ENCODE measurements at places on chromosomes 16 and 17.

DNA sequence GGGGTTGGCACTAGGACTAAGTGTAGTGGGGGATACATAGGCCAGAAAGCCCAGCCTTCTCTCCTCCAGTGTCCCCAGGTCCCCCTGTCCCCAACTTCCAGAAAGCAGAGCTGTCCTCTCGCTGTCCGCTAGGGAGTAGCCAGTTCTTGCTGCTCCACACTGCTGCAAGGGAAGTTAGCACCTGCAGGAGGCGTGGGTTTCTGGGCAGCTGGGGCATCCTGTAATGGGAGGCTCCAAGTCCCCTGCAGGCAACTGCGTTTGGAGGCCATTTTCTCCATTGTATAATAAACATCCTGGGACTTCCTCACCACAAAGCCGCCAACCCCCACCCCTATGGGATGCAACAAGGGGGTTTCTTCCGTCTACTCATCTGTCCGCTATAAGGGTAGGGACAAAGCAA is 1.7 kb downstream of the RPRML start:
- DNase-seq, result no peak

- DNase-seq, result peak; percentile 8
Observed at GRCh38 chr16:1884155-1884760, 12.3 kb upstream of the MEIOB start.

GRCh38 chr17:10295728-10296343 is 77.0 kb downstream of the MYH13 start:
- peak; percentile 72 for DNase-seq

DNA sequence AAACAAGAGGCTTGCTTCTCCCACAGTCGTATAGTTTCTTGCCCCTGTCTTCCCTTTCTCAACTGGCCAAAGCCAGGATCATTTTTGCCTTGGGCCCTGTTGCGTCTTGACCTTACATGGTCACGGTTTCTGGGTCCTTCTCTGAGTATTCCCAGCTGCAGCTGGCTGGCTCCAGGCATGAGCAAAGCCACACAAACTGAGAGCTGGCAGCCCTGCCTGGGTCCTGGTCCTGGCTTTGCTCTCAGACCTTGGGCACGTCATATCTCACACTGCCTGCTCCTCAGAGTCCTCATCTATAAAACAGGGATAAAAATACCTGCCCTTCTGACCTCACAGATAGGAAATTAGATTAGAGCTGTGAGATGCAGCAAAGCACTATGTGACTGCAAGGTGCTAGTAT is 277.6 kb downstream of the CBLN1 start:
- DNase-seq, result no peak

DNA sequence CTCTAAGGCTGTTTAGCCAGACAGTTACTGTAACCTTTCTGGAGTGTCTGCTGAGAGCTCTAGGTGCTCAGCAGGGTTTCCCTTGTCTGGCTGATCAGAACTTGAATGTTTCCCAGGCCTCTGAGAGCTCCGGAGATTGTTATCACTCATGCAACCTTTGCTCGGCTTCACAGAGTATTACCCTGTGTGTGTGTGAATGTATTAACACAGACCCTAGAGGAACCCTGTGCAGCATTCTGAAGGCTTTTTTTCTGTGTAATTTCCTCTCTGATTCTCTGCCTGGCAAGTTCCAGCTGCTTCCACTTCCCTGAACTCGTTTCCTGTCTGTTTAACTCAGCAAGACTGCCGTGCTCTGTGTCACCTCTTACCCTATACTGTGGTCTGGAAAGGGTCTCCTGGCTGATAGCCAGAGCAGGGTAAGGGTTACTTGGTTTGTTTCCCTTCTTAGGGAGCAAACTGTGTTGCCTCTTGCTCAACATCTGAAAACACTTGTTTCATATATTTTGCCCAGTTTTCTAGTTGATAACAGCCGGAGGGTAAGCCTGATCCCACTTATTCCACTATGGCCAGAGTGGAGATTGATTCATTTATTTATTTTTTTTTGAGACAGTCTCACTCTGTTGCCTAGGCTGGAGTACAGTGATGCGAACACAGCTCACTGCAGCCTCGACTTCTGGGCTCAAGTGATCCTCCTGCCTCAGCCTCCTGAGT is 21.7 kb downstream of the PRMT7 start:
- DNase-seq, result peak; percentile 17

DNA sequence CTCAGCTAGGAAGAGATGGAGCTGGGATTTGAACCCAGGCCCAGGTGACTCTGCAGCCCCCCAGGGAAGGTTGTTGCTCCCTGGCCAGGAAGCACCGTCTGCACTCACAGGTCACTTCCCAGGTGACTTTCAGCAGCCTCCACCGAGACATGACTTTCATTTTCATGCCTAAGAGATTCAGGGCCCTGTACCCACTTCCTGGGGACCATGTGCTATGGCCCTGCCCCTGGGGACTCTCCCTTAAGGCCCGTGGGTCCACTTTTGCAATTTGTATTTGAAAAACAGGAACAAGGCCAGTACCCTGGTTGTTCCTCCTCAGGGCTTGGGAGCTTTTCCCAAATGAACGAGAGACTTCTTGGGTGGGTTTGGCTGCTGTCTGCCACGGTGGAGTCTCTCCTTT is 191.0 kb downstream of the IRF8 start:
- DNase-seq, result no peak

DNA sequence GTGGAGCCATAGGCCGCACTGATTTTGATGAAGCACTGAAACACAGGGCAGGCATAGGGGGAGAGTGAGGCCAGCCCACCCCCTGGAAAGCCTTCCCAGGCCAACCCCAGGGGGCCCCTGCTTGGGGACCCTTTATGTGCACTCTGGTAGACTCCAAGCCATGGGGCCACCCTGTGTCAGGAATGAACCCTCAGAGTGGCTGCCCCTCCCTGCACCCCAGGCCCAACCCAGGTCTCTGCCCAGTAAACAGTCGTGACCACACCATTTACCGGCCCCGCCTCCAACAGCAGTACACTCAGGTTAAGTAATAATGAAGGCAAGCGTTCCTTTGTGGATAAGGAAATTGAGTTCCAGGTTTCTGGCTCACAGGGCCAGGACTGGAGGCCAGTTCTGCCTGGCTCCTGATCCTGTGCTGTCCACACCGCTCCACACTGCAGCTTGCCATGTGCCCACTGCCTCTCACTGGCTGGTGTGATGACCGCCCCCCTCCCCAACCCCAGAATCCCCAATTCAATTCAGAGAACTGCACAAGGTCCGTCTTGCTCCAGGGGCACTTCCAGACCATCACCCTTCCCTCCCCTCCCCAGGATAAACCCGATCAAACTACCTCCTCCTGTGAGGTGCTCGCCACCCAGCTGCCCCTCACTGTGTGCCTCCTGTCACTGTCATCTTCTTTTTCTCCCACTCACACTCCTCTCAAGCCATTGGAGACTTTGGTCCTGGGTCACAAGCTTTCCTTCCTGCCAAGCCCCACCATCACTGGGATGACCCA is 13.6 kb downstream of the PIMREG start:
- DNase-seq, result no peak

DNA sequence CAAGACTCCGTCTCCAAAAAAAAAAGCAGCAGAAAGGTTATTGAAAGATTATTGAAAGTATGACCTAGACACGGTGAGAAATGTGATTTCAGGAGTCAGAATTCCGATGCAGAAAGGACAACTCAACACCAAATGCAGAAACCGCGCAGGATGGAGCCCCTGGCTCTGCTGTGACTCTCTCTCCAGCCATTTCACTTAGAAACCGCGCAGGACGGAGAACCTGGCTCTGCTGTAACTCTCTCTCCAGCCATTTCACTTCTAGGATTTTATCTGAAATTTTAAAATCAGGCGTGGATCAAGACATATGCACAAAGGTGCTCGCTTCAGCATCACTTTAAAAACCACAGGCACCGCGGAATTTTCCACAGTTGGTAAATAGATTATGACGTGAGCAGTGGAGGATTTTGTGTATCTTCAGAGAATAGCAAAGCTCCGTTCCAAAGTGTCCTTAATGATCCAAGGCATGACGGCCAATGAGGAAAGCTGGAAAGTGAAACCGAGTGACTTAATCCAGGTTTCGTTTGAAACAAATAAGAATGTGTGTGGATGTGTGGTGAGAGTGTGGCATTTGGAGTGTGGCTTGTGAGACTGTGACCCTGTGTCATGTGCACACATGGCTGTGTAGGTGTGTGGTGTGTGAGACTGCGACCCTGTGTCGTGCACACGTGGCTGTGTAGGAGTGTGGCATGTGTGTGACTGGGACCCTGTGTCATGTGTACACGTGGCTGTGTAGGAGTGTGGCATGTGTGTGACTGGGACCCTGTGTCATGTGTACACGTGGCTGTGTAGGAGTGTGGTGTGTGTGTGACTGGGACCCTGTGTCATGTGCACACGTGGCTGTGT is 9.5 kb downstream of the UTS2R start:
- peak; percentile 56 for DNase-seq

- peak; percentile 90 for DNase-seq
Observed at GRCh38 chr17:3890082-3890877, 2.6 kb downstream of the CAMKK1 start.

- no peak for DNase-seq
Observed at GRCh38 chr17:58734040-58734439, 21.6 kb upstream of the PPM1E start.

- peak; percentile 25 for DNase-seq
Observed at GRCh38 chr17:30236766-30237165, 1.3 kb upstream of the SLC6A4 start.

GRCh38 chr16:50844840-50845239 is 103.0 kb downstream of the CYLD start:
- no peak for DNase-seq

DNA sequence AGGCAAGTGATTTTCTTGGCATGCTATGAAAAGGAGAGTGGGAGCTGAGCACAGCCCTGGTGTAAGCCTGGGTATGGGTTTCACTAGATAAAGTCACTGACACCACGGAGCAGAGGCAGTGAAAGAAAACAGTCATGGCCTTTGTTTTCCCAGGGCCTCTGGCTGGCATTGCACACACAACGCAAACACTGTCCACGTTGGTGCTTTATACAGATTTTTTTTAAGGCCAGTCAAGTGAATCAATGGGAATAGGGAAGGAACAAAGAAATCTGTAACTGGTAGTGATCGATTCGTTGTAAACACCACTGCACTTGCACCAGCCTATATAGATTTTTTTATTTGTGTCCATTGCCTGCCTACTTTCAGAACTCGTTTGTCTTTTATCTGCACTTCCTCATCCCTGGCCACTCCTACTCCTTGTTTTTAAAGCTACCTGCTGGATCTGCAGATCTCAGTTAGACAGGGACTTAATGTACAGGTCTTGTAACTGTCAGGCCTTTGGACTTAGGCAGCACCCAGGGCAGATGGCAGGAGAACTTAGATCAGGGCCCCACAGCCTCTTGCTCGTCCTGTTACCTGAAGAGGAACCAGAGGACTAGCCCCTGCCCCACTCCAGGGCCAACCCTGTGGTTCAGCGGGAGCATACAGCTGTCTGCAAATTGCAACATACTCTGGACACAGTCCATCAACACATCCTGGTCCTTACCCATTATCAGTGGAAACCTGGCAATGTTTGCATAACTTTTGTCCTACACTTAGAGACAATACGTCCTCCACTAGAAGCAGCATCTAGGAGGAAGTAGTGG is 10.6 kb upstream of the TMIGD1 start:
- DNase-seq, result peak; percentile 67

GRCh38 chr16:88910284-88911135 is 44.0 kb upstream of the PABPN1L start:
- no peak for DNase-seq

DNA sequence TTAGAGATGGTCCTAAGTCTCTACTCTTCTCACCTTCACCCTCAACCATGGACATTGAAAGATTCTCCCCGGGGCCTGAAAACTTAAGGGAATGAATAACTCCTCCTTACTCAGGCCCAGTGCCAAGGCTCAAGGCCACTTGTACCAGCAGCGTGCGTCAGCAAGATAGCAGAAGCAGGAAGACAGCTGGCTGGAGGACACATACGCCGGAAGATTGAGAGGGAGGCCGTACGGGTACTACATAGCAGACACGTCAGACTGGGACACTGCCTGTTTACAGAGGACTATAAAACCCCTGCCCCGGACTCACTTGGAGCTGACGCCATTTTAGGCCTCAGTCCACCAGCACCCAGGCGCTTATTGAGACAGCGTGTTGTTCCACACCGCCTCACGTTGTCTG is 75.8 kb upstream of the MED13 start:
- no peak for DNase-seq

DNA sequence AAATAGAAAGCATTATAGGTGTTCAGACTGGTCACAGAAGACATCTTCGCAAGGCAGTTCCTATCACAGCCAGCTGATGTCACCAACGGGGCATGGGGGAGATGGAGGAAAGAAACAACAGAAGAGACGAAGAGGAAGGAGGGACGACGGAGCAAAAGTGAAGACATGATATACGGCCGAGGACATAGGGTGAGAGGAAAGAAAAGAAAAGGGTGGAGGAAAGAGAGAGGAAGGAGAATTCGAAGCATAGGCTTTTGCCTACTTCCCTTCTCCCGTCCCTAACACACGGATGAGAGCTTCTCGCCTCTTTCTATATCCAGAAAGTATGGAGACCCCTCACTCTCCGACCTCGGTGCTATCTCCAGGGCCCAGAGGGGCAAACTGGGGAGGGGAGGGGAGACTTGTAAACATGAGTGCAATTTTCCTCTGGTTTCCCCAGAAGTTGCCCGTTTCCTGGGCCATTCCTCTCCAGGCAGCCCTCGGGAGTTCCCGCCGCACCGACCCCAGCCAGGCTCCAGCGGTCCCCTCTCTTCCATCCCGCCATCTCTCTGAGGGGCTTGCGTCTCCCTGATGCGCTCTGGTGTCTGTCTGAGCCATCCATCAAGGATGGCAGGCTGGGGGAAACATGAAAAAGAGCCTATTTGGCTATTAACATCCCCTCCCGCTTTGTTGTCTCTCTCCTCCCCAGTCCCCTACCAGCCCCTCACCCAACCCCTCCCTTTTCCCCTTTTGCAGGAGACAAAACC is 26.0 kb downstream of the COPZ2 start:
- peak; percentile 68 for DNase-seq

DNA sequence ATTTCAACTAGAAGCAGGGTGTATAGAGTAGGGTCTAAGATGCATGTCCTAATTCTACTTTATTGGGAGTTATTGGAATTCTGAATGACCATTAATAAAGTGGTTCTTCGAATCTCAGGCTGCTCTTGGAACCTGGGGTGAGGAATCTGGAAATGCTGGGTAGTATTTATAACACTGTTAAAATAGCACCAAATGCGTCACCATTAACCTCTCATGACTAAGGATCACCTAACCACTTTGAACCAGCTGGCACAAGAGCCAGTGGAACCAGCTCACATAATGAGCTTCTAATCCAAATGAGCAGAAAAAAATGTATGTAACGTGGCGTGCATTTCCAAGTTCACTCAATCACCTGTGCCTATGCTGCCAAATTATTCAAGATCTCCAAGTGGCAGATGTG is 281.7 kb downstream of the GRIN2A start:
- no peak for DNase-seq

GRCh38 chr17:29049541-29050145 is 6.7 kb downstream of the PIPOX start:
- no peak for DNase-seq

- DNase-seq, result no peak
Observed at GRCh38 chr16:9311303-9311954, 220.0 kb downstream of the HAPSTR1 start.

Measured in AG10803 (cell line).